NCI-H2081 treated with DMSO at 0.1 percent for 48 hours (cell line): ENCODE measurements at places on chromosomes 6 and 20.

DNA sequence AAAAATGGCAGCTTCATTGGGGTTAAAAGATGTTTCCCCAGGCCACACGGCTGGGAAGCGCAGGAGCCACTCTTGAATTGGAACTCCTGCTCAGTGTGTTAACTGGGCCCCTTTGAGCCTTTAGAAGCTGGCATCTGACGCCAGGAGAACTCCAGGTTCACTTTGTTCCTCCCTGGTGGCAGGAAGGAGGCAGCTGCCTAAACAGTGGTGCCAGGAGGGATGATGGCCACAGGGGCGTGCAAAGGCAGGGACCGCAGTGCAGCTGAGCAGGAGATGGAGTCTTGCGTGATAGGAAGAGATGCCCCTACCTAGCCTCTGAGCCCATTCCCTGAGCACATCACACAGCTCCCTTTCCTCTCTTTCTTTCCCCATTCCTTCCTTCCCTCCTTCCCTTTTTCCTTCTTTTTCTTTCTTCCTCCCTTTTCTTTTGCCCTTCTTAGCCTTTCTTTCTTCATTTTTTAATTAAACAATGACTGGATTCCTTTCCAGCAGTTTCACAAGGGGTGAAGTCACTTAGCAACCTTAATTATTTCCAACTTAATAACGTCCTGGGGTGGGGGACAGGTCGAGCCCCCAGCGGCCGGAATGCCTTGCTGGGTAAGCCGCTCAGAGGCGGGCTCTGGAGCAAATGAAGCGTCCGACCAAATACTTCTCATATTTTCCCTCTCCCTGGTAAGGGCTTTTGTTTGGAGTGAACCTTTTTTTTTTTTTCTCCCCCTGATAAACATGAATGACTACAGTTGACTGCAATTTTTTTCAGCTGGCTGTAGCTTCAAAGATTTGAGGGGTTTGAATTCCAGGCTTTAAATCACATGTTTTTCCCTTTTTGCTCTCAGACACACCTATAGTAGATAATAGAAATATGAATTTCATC, 20.8 kb upstream of the BMP7 start:
- DNase-seq: no peak

GRCh38 chr20:43681991-43682410, 15.1 kb downstream of the MYBL2 start:
- DNase-seq: no peak

- no peak for DNase-seq
Measured at GRCh38 chr6:169250660-169251059, 3.0 kb downstream of the THBS2 start.

DNA sequence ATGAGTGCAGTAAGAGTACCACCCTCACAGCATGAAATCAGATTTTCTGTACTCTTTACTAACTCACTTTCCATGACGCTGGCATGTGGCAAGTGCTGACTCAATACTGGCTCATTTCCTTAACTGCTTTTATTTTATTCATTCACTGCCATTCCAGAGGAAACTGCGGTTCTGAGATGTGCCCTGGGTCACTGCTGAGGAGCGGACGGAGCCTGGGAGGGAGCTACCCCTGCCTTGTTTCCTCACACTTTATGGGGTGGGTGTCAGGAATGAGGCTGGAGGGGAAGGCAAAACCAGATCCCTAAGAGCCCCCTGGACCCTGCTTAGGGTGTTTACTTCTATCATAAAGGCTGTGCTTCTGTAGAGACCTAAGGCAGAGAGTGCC, 14.4 kb downstream of the NT5E start:
- DNase-seq: no peak

DNA sequence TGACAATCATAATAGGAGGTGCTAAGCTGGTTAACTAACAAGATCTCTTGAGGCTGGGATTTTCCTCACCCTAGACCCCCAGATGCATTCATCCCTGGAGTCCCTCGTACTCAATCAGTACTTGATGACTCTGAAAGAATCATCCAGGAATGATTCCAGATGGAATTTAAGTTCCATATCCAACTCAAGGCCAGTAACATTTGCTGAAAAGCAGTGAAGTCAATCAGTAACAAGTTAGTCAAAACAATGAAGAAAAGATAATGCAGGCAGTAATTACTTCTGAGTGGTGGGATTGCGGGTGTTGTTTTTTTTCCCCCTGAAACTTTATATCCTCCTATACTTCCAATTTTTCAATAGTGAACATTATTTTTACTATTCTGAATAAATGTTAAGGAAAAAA, 18.6 kb downstream of the GMDS start:
- DNase-seq: no peak

DNA sequence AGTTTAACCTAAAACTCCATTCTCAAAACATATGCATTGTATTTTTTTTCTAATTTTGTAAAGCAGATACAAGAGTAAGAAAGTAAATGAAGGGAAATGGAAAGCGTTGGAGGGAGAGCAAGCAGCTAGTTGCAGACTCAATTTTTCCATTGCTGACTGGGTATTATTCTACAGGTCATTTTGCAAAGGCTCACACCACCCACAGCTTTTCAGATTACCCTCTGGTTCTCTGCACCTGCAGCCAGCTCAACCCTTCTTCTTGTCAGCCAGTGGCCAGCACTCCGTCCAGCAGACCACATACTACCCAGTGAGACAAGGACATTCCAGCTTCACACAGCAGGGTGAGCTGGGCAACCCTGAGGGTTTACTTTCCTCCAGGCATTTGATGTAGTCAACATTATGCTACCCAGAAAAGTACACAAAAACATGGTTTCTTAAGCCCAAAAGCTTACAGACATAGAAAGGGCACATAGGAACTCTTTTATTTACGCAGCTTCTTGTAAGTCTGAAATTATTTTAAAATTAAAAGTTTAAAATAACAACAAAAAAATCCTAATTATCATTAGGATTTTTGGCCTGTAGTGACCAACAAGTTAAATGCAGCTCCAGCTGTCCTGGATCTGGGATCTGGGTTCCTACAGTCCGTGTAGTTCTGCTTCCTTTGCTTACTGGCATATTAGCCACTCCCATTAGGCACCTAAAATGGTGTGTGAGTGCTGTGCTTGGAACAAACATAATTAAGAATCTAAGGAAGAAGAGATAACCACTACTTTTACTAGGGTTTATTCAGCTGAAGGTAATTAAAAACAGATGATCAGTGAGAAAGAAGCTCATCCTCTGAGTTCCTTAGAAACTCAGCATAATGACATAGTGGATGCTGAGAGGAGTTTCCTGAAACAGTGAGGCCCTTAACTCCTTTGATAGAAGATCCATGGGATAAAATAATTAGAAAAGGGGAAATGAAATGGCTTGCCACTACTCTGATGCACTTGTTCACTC, 185.3 kb downstream of the PKHD1 start:
- DNase-seq: no peak

- DNase-seq: no peak
Measured at GRCh38 chr6:125104425-125104824, 49.1 kb upstream of the TPD52L1 start.

DNA sequence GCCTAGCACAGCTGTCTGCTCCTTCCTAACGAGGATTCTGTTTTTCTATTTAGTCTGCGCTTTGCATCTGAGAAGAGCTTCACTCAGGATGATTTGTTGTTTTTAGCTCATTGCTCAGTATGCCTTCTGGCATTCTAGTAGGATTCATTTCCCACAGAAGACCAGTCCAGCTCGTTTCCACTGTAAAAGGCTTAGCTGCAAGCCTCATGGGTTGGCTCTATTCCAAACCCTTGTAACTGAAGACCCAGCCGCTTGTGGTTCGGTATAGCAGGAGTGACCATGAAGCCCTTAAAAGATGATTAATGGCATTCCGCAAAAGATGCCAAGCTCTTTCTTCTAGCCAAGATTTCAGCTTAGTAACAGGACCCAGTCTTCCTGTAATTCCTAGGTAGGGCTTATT, 7.2 kb downstream of the ADGRF1 start:
- DNase-seq: no peak

- DNase-seq: no peak
Measured at GRCh38 chr6:37617073-37617472, 80.6 kb downstream of the MDGA1 start.

DNA sequence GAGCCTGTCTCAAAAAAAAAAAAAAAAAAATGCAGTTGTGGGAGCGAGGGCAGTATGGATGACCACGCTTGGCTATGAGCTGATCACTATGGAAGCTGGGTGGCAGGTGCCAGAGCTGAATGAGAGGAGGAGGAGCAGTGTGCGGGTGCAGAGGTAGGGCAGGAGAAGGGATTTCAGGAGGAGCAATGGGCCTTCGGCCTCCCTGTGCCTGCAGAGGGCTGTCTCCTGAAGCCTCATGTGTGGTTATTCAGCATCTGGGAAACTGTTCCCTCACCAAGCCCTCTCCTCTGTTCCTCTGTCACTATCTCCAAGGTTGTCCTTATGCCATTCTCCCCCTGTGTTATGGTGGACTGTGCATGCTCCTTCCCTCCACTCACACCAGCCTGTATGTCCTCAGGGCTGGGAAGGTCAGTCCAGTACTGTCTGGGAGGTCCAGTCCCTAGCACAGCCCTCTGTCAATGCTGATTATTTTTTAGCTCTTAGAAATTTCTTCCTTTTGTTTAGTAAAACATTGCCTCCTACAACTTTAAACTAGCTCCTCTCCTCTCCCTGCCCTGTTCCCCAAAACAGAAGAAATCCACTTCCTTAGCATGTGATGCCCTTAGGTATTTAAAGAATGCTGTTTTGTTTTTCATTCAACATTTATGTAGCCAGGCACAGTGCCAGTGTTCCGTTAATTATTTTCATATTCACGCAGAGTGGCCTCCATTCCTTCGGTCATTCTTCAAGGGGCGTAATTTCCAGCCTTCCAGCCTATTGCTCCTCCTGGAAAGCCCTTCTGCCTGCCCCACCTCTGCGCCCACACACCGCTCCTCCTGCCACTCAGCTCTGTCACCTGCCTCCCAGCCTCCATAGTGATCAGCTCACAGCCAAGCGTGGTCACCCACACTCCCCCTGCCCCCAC, 48.9 kb downstream of the CNBD2 start:
- no peak for DNase-seq

DNA sequence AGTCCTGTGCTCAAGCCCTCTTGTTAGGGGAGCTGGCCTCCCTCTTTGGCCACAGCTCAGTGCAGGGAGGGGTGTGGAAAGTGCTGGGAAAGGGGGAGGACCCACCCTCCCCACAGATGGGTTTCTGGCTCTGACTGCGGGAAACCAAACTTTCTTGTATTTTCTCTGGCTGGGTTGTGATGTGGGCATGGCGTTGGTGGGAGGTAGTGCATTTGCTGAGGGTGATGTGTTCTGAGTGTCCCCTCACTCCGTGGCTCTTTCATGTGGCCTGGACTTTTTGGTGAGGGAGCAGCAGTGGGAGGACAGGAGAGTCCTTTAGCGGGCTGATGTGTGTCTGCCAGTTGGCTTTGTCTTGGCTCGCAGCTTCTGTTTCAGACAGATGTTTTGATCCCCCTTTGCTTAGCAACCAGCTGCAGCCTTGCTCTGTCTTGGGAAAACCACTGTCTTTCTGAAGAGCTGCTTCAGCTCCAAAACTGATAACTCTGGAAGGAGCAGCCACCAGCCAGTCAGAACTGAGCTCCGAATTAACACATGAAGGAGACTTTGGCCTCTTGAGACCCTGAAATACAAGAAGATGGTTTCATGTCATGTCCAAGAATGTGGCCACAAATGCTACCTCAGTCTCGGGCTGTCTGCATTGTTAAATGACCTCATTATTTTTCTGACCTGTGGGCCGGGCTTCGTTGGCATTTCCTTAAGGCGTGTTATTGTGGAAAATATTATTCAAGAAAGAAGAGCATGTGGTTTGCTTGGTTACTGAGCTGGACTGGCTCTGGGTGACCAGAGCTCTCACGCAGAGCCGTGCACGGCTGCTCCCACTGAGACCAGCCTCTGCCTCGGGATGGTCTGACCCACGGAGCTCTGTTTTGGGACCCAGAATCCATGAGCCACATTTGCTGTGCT, 21.5 kb downstream of the SYNJ2 start:
- DNase-seq: no peak

DNA sequence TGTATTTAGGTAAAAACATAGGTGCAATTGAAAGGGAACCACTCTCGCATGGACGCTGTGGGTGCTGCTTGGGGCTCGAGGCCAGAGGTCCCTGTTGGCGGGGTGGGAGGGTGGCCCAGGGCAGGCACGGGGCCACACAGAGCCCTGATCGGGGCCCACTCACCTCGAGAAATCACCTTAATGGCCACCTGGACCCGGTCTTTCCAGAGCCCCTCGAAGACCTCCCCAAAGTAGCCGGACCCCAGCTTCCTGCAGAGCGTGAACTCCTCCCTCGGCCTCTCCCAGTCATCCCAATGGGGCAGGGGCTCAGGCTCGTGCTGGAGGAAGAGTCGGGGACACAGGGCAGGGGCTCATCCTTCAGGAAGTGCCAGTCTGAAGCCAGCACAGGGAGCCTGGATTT, 3.8 kb downstream of the PTK6 start:
- DNase-seq: no peak

DNA sequence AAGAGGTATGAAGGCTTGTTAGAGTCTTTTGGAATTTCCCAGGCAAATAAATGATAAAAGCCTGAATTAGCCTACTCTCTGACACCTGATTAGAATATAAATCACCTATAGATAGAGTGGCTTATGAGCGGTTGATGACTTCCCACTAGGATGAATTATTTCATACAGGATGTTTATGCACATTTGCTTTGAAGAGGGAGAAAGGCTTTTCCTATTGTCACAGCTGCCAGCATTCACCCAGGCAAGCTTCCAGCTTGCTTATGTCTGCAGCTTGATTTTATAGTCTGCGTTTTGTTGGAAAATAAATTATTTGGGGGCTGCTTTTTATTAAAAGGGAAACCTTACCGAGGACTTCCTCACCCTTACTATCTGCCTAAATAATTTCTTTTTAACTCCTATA, 51.3 kb upstream of the EIF2S2 start:
- DNase-seq: no peak

GRCh38 chr20:62133051-62133845, 9.9 kb downstream of the PSMA7 start:
- no peak for DNase-seq
